H1 (cell line): ENCODE measurements at places on chromosomes 16 and 17. TPM values are rescaled to one million over a fixed set of nuclear protein-coding genes. Genes with fewer than 3 reads are reported as not detected.

GDPD1 gene
- total RNA-seq, result 6.7 and 7.7 TPM in 2 replicates

CTRL gene
- total RNA-seq, result 1.7 and 5.0 TPM in 2 replicates

SLC38A8 gene
- not detected in 2 replicates for total RNA-seq

GRB7 gene
- 30.9 and 32.2 TPM in 2 replicates for total RNA-seq

- DNase-seq, result no peak
- H3K36me3 ChIP-seq, result no peaks in the 10 kb centered on the region
- no peaks in the 10 kb centered on the region for H3K4me1 ChIP-seq
- no peak overlapping the region for H3K4me3 ChIP-seq
- H3K27me3 ChIP-seq, result no peaks in the 10 kb centered on the region
- H3K27ac ChIP-seq, result no peak overlapping the region; the same call in 1 of the 2 replicates
Measured at GRCh38 chr17:55161935-55162555, 102.7 kb upstream of the HLF start.

DNA sequence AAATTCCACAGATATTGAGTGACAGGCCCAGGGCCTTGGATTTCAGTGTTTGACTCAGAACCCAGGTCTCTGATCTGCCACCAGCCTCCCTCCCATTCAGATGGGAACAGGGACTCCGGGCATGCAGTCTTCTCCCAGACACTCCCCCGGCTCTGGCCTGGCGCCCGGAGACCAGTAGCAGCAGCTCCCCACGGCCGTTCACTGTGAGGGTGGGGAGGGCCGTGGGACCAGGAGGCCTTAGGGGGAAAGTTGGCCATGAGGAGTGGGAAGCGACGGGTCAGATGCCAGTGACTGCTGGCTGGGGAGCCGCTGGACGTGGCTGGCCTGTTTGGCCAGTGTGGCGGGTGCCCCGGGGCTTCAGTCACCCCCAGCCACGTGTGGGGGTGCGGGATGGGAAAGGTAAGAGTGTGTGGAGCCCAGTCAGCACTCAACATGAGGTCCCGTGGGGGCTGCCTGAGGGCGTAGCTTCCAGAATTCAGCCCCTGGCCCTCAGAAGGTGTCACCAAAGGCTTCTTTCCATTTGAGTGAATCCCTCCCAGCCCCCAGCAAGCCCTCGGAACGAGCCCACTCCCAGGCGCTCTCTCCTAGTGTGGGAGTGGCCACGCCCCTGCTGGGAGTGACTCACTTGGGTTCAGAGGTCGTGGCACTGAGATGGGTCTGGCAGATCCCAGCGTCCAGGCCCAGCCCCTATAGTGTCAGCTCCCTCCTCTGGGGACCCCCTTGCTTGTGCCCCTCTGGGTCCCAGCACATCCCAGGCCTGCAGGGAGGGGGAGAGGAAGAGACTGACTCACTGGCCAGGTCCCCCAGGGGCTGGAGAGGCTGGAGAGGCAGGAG, 309.4 kb downstream of the SEC14L1 start:
- peak overlapping the region; percentile 68 for H3K4me3 ChIP-seq
- peak overlapping the region; percentile 66 for H3K27ac ChIP-seq
- no peaks in the 10 kb centered on the region for H3K36me3 ChIP-seq
- peaks cover 29% of the 10 kb centered on the region for H3K4me1 ChIP-seq

GRCh38 chr17:33870936-33871335, 384.1 kb upstream of the CCL2 start:
- no peaks in the 10 kb centered on the region for H3K36me3 ChIP-seq
- no peak overlapping the region for H3K27ac ChIP-seq
- DNase-seq, result no peak
- H3K27me3 ChIP-seq, result no peaks in the 10 kb centered on the region

- H3K4me1 ChIP-seq, result no peaks in the 10 kb centered on the region
- DNase-seq, result no peak
- peaks cover 7% of the 10 kb centered on the region for H3K36me3 ChIP-seq
- H3K27me3 ChIP-seq, result no peaks in the 10 kb centered on the region
- H3K27ac ChIP-seq, result no peak overlapping the region
Measured at GRCh38 chr17:75499313-75500022, 15.9 kb downstream of the CASKIN2 start.
